ENCODE measurements at places on chromosomes 11 and 22. TPM values are rescaled to one million over a fixed set of nuclear protein-coding genes. Genes with fewer than 3 reads are reported as not detected.

The HEPHL1 gene
- total RNA-seq: not detected

GRCh38 chr11:47028195-47029093 is 91.9 kb downstream of the CSTPP1 start:
- H3K4me3 ChIP-seq: no peak overlapping the region
- no peaks in the 10 kb centered on the region for H3K36me3 ChIP-seq
- H3K27me3 ChIP-seq: no peaks in the 10 kb centered on the region
- no peaks in the 10 kb centered on the region for H3K4me1 ChIP-seq
- DNase-seq: no peak

- H3K27me3 ChIP-seq: no peaks in the 10 kb centered on the region
- no peak for DNase-seq
- no peak overlapping the region for H3K27ac ChIP-seq
- no peaks in the 10 kb centered on the region for H3K36me3 ChIP-seq
Measured at GRCh38 chr22:34429314-34429713, 509.0 kb upstream of the LARGE1 start.

- H3K36me3 ChIP-seq: no peaks in the 10 kb centered on the region
- no peak overlapping the region for H3K27ac ChIP-seq
- H3K4me1 ChIP-seq: no peaks in the 10 kb centered on the region
- H3K4me3 ChIP-seq: no peak overlapping the region
Measured at GRCh38 chr11:40885250-40885954, 574.0 kb downstream of the LRRC4C start.

The MYOD1 gene
- total RNA-seq: not detected

The NLRP6 gene
- total RNA-seq: 0.59 TPM

The CHRM1 gene
- total RNA-seq: not detected

The UBASH3B gene
- total RNA-seq: 55.1 TPM

The NPTXR gene
- total RNA-seq: 32.6 TPM

DNA sequence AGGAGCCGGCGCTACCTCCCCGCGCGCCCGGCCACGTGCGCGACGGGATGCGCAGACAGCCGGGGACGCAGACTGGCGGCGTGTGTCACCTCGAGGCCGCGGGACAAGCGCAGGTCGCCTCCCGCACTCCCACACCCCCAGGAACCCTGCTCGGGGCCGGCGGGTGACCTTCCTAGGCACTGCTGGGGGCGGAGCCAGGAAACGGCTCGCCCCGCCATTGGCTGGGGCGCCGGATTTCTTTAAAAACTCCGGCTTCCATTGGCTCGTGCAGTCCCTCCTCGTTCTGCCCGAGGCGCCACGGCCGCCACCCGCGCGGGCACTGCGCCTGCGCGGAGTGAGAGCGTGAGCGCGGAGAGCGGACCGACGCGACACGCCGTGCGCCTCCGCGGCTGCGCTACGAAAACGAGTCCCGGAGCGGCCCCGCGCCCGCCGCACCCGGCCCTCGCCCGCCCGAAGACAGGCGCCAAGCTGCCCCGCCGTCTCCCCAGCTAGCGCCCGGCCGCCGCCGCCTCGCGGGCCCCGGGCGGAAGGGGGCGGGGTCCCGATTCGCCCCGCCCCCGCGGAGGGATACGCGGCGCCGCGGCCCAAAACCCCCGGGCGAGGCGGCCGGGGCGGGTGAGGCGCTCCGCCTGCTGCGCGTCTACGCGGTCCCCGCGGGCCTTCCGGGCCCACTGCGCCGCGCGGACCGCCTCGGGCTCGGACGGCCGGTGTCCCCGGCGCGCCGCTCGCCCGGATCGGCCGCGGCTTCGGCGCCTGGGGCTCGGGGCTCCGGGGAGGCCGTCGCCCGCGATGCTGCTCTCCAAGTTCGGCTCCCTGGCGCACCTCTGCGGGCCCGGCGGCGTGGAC is at the start of gene PIM3:
PIM3 (plus strand) TSS at position 614 of the 846 bp plus-strand sequence; CDS start at position 790, 176 bp downstream.
- no peaks in the 10 kb centered on the region for H3K36me3 ChIP-seq
- H3K4me3 ChIP-seq: peak within 1 kb of the TSS; percentile 71
- H3K27me3 ChIP-seq: no peaks in the 10 kb centered on the region
- peaks cover 38% of the 10 kb centered on the region for H3K4me1 ChIP-seq
- peak within 1 kb of the TSS; percentile 94 for H3K27ac ChIP-seq
- no peak for DNase-seq

GRCh38 chr22:29879753-29880152 is 3.2 kb upstream of the MTMR3 start:
- H3K27ac ChIP-seq: no peak overlapping the region
- H3K4me1 ChIP-seq: no peaks in the 10 kb centered on the region
- H3K4me3 ChIP-seq: no peak overlapping the region
- no peak for DNase-seq
- no peaks in the 10 kb centered on the region for H3K27me3 ChIP-seq

The HOATZ gene
- not detected for total RNA-seq

GRCh38 chr11:43101113-43101512 is 210.7 kb upstream of the API5 start:
- no peak for DNase-seq
- H3K4me1 ChIP-seq: no peaks in the 10 kb centered on the region
- no peaks in the 10 kb centered on the region for H3K27me3 ChIP-seq
- H3K36me3 ChIP-seq: no peaks in the 10 kb centered on the region
- H3K4me3 ChIP-seq: no peak overlapping the region
- H3K27ac ChIP-seq: no peak overlapping the region

- H3K27me3 ChIP-seq: peaks cover 7% of the 10 kb centered on the region
- no peaks in the 10 kb centered on the region for H3K36me3 ChIP-seq
- H3K27ac ChIP-seq: no peak overlapping the region
Measured at GRCh38 chr11:94314064-94314463, 9.7 kb downstream of the IZUMO1R start.

GRCh38 chr11:47514825-47515647 is 37.9 kb downstream of the CELF1 start:
- no peaks in the 10 kb centered on the region for H3K27me3 ChIP-seq
- no peaks in the 10 kb centered on the region for H3K36me3 ChIP-seq
- DNase-seq: no peak
- H3K4me3 ChIP-seq: no peak overlapping the region
- H3K27ac ChIP-seq: peak overlapping the region; percentile 15
- peaks cover 52% of the 10 kb centered on the region for H3K4me1 ChIP-seq

DNA sequence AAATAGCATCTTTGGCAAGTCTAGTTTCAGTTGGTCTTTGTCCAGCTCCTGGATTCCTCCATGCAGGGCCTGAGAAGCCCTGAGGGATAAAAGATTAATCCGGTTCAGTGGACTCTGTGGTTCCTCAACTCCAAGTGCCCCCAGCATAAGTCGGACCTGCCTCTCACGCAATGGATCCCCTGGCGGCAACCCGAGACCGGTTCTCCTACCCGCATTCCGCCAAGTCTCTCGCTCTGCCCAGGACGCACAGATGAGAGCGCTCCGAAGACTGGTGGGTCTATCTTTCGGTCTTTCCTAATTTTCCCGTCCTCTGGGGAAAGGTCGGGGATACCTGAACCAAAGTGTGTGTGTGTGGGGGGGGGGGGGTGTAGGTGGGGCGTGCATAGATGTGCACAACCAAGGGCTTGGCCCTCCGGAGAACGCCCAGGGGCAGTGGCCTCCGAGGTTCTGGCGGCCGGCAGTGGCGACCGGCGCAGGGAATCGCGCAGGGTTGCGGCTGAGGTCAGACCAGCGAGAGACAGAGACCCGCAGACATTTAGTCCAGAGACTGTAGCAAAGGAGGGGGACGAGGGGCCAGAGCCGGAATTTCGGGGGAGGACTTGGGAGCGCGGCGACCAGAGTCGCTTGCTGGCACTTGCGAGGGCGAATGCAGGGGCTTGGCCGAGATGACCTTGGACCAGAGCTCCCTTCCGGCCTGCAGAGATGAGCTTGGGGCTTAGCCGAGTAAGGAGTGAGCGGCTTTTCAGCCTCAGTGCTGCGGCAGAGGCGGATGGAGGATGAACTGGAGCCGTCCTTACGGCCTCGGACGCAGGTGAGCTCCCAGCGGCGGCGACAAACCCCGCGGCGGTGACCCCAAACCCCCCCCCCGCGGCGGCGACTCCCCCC is 712 bp upstream of the SLC2A11 start:
- H3K27ac ChIP-seq: peak overlapping the region; percentile 83
- no peaks in the 10 kb centered on the region for H3K36me3 ChIP-seq
- no peak for DNase-seq
- peaks cover 7% of the 10 kb centered on the region for H3K4me1 ChIP-seq

The MUC6 gene
- 0.49 TPM for total RNA-seq

GRCh38 chr11:78200061-78200460 is 11.3 kb downstream of the USP35 start:
- H3K36me3 ChIP-seq: no peaks in the 10 kb centered on the region
- H3K27ac ChIP-seq: no peak overlapping the region
- no peak overlapping the region for H3K4me3 ChIP-seq
- no peaks in the 10 kb centered on the region for H3K4me1 ChIP-seq
- no peaks in the 10 kb centered on the region for H3K27me3 ChIP-seq

The GDPD5 gene
- 6.0 TPM for total RNA-seq

- 0 out of 2 replicates have a peak, but pooled peaks cover 2% of the 10 kb centered on the region for H3K27me3 ChIP-seq
- H3K27ac ChIP-seq: no peak overlapping the region
- DNase-seq: no peak
- H3K36me3 ChIP-seq: no peaks in the 10 kb centered on the region
- H3K4me3 ChIP-seq: no peak overlapping the region
Measured at GRCh38 chr11:43278193-43278956, 33.4 kb upstream of the API5 start.

The TBX10 gene
- not detected for total RNA-seq

- DNase-seq: no peak
- no peaks in the 10 kb centered on the region for H3K36me3 ChIP-seq
- H3K4me3 ChIP-seq: no peak overlapping the region
- H3K4me1 ChIP-seq: no peaks in the 10 kb centered on the region
Measured at GRCh38 chr11:15195454-15196200, 80.9 kb downstream of the INSC start.

- no peaks in the 10 kb centered on the region for H3K4me1 ChIP-seq
- H3K27me3 ChIP-seq: no peaks in the 10 kb centered on the region
- DNase-seq: no peak
- no peaks in the 10 kb centered on the region for H3K36me3 ChIP-seq
- H3K4me3 ChIP-seq: no peak overlapping the region
- no peak overlapping the region for H3K27ac ChIP-seq
Measured at GRCh38 chr11:58659910-58660570, 37.6 kb downstream of the CNTF start.

DNA sequence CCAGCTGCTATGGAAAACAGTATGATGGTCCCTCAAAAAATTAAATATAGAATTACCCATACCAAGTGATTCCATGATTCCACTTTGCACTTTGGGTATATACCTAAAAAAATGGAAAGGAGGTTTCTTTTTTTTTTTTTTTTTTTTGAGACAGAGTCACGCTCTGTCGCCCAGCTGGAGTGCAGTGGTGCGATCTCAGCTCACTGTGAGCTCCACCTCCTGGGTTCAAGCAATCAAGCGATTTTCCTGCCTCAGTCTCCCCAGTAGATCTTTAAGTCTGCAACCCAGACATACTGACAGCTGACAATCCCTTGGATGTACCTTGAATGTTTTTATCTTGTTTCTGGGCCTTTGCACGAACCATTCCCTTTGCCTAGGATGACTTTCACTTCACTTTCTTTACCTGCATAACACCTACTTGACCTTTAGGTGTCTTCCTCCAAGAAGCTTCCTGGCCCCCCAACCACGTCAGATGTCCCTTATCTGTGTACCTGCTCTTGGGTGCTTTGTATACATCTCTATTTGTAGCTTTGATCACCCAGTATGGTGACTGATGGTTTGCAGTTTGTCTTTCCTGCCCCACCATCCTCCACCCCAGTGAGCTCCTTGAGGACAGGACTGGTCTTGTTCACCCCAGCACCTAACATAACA is 11.6 kb downstream of the UCP3 start:
- no peaks in the 10 kb centered on the region for H3K27me3 ChIP-seq
- no peaks in the 10 kb centered on the region for H3K36me3 ChIP-seq
- no peak overlapping the region for H3K4me3 ChIP-seq
- no peaks in the 10 kb centered on the region for H3K4me1 ChIP-seq
- no peak overlapping the region for H3K27ac ChIP-seq

The IFITM10 gene
- 18.0 TPM for total RNA-seq

DNA sequence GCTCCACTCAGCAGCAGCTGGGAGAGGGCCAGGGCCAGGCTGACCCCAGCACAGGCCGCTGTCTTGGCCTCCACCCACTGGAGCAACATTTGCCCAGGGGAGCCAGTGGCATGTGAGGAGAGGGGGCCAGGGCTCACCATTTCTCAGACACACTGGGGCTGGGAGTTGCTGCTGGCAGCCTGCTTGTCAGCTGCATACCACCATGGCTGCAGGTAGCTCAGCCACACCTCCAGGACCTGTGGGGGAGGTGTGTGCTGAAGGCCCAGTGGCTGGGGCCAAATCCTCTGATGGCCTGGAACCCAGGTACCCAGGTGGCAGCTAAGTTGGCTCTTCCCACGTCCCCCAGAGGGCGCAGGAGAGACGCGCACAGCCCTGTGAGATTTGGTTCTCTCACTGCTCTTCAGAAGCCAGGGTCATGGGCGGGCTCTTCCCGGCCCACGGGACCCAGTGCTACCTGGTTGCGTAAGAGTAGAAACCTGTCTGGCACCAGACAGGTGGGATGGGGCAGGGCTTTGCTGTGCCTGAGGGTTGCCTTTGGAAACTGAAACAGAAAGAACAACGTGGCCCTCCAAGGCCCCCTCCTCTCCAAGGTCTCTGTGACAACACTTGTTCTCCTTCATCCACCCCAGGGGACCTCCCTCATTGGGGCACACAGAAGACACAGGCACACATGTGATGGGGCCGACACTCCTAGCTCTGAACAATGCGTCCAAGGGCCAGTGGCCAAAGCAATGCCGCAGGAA is 98.8 kb downstream of the MED15 start:
- DNase-seq: peak; percentile 30
- no peak overlapping the region for H3K4me3 ChIP-seq
- H3K27ac ChIP-seq: no peak overlapping the region
- H3K4me1 ChIP-seq: no peaks in the 10 kb centered on the region
- no peaks in the 10 kb centered on the region for H3K27me3 ChIP-seq

- H3K4me1 ChIP-seq: no peaks in the 10 kb centered on the region
- no peak for DNase-seq
- no peaks in the 10 kb centered on the region for H3K36me3 ChIP-seq
- no peak overlapping the region for H3K4me3 ChIP-seq
- H3K27me3 ChIP-seq: no peaks in the 10 kb centered on the region
Measured at GRCh38 chr11:2799881-2800654, 85.5 kb downstream of the CDKN1C start.

GRCh38 chr11:93689240-93689639 is 27.8 kb downstream of the CEP295 start:
- DNase-seq: no peak
- H3K27ac ChIP-seq: no peak overlapping the region
- peaks cover 56% of the 10 kb centered on the region for H3K36me3 ChIP-seq
- H3K4me1 ChIP-seq: no peaks in the 10 kb centered on the region

DNA sequence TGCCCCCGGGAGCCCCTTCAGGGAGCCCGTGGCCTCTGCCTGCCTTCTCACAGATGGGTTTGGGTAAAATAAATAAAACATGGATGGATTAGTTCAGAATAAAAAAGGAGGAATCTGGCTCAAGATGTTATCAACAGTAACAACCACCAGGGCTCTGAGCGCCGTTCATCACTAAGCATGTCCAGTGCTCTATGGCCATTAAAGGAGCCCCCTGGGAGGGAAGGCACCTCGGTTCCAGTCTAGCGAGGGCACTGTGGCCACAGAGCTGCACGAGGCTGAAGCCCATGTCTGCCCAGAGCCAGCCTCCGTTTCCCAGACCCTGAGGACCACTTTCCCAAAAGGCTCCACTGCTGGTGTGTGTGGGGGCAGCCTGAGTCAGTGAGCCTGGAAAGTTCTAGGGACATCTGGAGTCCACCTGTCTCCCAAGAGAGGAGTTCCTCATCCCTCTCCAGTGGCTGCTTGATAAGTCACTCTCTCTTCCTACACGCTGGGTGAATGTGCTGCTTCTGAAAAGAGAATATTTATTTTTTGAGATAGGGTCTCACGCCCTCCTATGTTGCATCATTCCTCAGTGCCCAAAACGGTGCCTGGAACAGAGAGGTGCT is 614.6 kb downstream of the TBC1D22A start:
- no peak overlapping the region for H3K4me3 ChIP-seq
- no peak for DNase-seq
- no peak overlapping the region for H3K27ac ChIP-seq
- no peaks in the 10 kb centered on the region for H3K27me3 ChIP-seq
- no peaks in the 10 kb centered on the region for H3K4me1 ChIP-seq

Data from Panc1 (cell line).